ENCODE measurements at places on chromosomes 3 and 15.

DNA sequence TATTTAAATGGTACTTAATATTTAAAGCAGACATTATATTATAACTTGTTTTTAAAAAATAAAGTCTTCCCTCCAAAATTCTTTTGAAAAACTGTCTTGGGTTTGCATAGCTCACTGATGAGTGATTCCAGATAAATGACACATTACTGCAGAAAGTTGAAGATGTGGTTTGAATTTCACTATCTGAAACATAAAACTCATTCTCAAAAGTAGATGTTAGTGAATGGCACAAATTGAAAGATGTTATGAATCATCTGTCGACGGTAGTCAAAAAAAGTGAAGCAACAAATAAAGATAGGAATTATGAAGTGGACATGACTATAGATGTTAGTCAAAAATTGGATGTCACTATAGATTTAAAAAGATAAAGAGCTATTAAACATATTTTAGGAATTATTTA is 280.5 kb downstream of the GAP43 start:
- DNase-seq: no peak

GRCh38 chr3:20186600-20187004 is 596 bp upstream of the SGO1 start:
- DNase-seq: no peak

DNA sequence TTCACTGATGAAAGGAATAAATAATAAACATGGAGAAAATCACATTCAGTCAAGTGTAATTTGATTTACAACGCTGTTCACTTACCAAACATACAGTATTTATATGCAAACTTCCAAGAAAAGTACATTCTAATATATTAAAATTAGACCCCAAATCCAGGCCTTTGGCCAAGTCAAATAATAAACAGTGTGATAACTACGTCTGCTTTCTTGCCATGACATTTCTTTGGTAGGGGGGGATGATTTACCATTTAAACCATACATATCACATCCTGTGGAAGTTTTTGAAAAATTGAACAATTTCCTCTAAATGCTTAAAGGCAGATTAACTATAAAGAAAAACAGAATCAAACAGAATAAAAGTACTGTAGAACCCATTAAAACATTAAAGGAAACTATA is 368.2 kb upstream of the WNT5A start:
- DNase-seq: no peak

DNA sequence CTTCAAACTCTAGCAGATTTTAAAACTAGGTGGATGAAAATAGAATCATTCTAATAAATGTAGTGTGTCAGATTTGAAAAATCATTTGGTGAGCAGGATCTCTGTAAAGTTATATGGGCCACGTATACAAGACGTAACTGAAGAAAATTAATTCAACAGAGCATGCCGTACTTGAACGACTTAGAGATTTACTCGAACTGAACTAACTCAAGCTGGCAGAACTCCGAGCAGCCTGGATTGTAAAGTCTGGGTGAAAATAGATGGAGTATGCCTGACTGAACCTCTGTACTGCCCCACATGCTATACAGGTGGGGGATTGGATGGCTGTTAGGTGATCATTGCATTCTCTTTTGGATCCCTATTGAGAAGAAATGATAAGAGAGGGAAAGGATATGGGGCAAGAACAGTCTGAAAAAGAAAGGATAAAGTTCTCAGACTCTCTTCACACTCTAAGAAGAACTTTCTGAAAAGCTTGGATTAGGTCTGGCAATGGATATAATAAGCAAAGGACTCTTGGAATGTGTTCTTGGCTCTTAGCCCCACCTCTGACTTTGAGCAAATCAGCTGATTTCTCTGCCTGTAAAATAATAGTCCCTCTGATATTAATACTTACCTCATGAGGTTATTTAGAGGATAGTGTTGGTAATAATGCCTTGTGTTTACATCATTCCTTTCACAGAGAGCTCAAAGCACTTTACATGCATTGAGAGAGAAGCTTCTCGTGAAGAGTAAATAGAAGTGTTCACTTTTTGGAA is 147.5 kb downstream of the FILIP1L start:
- DNase-seq: no peak

GRCh38 chr3:143309705-143310104 is 190.1 kb downstream of the CHST2 start:
- no peak for DNase-seq

- no peak for DNase-seq
Observed at GRCh38 chr3:59425371-59425770, 375.5 kb upstream of the CFAP20DC start.

DNA sequence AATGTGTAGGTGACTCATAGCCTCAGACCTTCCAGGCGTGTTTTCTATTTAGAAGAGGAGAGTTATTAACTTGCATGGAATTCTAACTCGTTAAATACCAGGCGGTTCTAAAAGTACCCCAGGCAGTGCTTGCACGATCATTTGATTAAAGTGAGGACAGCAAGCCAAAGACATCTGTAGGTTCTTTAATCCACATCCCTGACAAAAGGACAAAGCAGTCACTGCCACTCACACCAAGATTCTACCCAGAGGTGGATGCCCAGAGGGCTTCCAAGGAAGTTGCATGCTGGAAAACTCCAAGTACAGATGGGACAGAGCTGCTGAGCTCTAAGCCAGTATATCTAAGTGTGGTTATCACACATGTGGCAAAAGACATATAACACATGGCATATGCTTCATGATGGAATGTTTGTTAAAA is 372.1 kb downstream of the ROBO2 start:
- DNase-seq: no peak

- no peak for DNase-seq
Observed at GRCh38 chr3:152671446-152672319, 163.2 kb upstream of the P2RY1 start.

GRCh38 chr15:48654801-48655200 is 9.3 kb upstream of the FBN1 start:
- DNase-seq: no peak

- DNase-seq: no peak
Observed at GRCh38 chr15:58282060-58282708, 144.0 kb downstream of the AQP9 start.

DNA sequence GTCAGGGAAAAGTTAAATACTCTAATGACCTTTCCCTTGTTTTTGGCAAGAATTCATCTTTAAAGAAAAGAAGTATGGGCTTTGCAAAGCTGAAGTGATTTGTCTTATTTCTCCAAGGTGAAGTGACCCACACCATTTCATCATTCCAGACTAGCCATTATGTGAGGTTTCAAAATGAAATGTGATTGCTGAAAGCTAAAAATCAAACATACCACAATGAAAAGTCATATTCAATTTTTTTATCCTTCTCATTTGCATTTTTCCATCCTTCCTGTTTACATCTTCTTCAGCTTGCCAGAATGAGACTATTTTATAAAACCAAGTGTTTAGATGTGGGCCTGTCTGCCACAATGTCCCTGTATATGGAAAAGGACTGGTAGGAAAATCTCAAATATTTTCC is 142.3 kb upstream of the STRIT1 start:
- DNase-seq: no peak

GRCh38 chr3:115930922-115931321 is 307.6 kb downstream of the GAP43 start:
- no peak for DNase-seq

GRCh38 chr3:14803101-14803980 is 15.4 kb upstream of the FGD5 start:
- no peak for DNase-seq

- no peak for DNase-seq
Observed at GRCh38 chr15:31615643-31616415, 289.2 kb downstream of the KLF13 start.

DNA sequence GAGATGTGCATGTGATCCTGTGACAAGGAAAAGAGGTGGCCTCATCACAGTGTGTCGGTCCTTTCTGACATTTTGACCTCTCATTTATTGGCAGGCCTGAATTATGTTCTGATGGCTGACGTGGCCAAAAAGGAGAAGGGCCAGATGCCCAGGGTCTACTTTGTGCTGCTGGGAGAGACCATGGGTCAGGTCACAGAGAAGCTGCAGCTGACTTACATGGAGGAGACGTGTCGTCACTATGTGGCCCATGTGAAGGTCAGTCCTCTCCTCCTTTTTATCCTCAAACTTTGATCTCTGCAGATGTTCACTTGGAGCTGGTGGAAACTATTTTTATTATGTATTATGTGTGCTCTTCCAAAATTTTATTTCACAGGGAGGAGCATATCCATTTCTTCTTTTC is 319.3 kb upstream of the CTDSPL start:
- DNase-seq: no peak
